Heart left ventricle (tissue), 16 donors: ENCODE measurements at places on chromosomes 1 and 21. TPM values are rescaled to one million over a fixed set of nuclear protein-coding genes. Genes with fewer than 3 reads are reported as not detected.

DNA sequence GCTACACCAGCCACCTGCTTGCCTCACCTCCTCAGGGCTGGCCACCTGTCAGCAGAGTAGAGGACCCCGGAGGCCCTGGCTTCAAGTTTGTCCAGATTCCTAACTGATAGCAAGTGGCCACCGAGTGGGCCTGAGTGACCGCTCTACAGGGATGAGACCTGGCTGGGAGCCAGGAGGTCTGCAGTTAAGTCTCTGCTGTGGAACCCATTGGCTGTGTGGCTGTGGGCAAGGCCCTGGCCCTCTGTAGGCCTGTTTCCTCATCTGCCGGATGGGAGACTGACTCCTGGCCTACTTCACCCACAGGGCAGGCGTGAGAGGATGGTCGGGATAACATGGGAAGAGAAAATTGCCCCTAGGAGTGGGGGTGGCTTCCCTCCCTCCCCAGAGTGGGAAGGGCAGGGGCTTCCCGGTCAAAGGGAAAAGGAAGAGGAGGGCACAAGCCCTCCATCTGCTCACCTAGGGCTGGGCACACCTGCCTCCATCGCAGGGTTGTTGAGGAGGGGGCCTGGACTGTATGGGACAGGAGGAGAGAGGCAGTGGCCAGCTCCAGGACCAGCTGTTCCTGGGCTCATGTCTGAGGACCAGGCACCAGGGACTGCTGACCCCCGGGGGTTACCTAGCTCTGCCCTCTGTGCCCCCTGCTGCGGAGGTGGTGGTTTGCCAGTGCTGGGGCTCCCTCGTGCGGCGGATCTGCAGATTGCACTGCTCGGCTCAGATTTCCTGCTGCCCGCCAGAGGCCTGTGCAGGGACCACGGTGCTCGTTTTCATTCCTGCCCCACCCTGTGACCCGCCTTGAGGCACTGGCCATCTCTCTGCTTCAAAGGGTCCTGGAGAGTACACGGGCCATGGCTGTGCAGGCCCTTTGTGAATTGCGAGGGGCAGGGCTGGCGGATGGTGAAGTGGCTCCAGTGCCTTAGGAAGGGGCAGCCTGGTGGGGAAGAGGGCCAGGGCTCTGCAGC, 9.1 kb upstream of the MTFR1L start:
- peak; percentile 62 for DNase-seq

The SLC35F3 gene
- 0.11 TPM for total RNA-seq

The MSH4 gene
- total RNA-seq: 0.57 TPM

- DNase-seq: no peak
These were observed 25.8 kb upstream of the GBP5 start for GRCh38 chr1:89298461-89298860.

The C1orf87 gene
- total RNA-seq: not detected

DNA sequence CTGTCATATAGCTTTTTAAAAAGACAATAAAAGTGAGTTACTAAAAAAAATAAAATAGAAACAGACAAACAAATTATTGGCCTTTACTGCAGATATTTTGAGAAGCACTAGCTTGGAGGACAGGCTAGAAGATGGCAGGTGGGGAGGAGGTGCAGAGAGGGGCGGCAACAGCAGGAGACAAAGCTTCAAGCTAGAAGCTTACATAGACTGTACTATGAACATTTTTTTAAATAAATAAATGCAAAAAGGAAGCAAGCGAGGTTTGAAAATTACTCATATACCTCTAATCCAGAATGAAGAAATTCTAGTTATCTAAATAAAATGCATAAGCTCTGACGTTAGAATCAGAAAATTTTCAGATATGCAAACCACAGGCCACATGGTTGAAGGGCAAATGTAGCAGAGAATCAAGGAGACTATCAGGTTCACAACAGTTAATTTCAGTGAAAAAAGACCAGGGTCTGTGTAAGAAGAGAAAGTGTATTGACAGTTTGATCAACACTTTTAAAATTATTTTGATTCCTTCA, 54.9 kb downstream of the NRIP1 start:
- no peak for DNase-seq

- no peak for DNase-seq
These were observed 58.4 kb downstream of the FHAD1 start for GRCh38 chr1:15305468-15305770.

DNA sequence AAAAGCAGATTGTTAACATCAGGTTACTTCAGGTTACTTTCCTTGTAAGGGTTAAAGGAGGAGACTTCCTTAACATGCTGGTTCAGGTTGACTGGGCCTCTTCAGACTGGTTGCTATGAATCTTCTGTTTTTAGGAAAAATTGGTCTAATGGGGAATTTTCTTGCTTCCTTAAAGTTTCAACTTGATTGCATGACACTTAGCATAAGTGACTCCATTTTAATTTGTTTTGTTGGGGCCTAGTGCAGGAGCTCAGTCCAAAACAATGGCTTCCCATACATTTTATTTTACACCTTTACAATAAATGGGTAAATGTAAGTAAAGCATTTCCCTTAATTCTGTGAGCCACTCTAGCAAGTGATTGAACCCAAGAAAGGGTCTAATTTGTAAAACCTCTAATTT, 53.8 kb downstream of the SLC16A1 start:
- DNase-seq: no peak

The RXRG gene
- 2.3 TPM for total RNA-seq

DNA sequence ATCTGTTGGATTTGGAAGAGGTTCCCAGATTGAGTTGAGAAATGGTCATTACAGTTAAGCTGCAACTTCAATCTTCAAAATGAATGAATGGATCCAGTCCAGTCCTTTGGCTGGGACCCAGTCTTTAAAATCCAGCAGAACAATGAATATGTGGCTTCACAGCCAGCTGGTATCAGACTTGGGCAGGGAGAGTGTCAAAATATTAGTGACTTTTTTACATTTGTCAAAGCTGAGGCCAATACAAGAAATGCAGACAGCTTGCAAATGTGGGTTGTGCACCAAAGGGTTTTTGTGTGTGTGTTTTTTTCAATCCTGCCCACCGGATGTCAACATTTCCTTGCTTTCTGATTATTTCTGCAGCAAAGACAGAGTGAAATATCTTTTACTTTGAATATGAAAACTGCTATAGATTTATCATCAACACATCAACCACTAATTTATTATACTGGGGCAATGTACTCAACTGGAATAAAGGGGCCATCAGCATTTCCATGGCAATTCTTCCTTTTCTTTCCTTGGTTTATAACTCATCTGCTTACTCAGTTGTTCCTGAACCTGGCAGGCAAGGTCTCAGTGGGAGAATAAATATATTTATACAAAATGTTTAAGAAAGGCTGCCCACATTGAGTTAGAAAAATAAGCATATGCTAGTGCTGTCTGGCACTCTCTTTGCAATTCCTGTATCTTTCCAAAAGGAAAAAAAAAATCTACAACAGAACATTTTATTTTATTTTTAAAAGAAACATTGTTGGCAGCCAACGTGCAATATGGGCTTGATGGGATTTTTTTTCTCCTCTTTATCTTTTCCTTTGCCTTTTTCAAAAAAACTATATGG, 491.6 kb upstream of the C1orf87 start:
- DNase-seq: no peak

DNA sequence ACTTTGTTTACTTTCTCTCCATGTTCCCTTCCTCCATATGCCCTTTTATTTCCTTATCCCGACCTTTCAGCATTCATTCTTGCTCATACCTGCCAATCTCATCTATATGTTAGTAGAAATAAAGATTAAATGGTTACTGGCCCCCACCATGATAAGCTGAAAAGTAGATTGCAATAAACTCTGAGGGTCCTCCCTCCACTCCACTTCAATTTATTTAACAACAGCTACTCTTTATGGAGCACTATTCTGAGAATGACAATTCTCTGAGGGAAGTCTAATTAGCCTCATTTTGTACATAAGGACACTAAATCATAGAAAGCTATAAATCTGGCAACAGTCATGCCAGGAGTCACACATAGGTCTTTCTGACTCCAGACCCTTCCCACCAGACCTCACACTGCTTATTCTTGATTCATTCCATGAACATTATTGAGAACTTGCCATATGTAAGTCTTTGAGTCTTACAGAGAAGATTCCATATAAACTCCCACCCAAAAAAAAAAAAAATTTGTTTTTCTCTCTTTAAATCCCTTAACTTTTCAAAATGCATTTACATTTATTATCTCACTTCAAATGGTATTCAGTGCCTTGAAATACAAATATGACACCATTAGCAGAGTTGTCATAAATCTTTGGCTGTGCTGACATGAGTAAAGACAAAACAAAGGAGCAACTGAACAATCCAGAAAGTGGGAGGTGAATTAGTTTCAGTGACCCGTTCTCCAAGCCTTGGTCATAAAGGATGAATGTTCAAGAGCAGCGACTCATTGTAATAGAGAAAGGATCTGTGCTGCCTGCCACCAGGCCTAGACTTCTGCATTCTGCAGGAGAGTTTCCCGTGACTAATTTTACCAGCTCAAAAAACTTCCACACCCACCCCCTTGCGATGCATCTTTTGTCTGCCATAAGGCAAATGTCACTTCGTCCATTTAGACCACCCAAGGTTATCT, 28.5 kb downstream of the PALMD start:
- DNase-seq: no peak

DNA sequence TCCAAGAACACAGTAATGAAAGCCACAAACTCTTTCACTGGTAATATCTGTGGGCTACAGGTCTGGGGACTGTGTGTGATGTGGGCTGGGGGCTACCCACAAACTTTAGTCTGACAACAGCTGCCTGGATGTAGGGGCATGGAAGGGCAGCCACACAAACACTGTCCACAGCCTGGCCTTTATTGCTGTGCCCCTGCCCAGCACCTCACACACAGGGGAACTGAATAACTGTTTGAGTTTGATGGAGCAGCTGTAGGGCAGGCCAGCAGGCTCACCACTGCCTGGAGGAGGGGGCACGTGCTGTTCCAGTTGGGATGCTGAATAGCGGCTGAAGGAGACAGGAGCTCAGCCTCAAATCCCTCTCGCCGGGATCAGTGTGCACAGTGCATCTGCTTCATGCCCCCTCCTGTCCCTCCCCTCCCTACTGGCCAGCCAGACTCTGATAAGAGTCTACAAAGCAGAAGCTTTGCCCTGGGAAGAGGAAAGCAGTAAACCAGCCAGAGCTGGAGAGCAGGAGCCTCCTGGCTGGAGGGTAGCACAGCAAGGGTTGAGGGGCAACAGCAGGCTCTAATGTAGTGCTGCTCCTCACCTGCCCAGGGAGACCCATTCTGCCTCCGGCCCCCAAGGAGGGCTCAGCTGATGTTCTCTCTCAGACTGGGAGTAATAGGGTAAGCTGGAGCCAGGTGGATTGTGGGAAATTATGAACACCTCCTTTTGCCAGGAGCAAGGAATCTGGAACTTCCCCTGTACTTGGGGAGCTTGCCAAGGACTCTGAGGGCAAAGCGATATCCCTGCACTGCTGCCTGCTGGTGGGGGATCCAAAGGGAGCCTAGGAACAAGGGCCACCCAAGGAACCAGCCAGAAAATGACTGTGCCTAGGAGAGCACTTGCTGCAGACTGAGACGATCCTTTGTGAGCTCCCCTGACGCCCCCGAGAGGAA, 70.2 kb upstream of the GOLT1A start:
- DNase-seq: peak; percentile 56

The PLA2G4A gene
- total RNA-seq: 2.2 TPM

DNA sequence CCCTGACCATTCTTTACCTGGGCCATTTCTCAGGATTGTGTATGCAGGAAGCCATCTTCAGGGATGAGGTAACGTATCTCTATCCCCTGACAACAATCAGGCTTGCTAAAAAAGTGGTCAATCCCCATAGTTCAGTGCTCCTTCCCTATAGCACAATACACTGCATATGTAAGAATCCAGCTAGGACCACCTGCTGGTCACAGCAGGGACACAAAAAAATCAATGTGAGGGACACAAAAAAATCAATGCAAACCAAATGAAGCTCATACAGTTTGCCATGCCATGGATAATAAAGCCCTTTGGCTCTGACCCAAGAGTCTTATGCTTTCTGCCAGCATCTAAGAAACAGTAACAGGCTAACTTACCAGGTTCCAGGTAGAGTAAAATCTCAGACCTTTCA, 16.3 kb downstream of the ACBD6 start:
- no peak for DNase-seq

The SPRR3 gene
- total RNA-seq: not detected

DNA sequence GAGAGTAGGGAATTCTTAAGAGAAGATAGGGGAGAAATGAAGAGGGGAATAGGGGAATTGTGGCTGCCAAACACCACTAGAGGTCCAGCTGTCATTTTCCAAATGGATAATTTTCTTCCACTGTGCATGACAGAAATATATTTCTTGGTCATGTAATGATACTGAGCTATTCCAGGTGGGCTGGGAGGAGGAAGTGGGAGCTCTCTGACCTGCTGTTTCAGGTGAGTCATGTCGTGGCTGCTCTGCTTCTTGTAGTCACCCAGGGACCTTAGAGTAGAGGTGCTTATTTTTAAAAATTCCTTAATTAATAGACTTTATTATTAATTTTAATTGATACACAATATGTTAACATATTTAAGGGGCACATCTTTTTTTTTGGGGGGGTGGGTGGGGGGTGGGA, 11.9 kb downstream of the PDE4B start:
- no peak for DNase-seq

GRCh38 chr1:164647211-164647610, 88.2 kb downstream of the PBX1 start:
- no peak for DNase-seq

The ELAPOR1 gene
- 0.23 TPM for total RNA-seq

The GALE gene
- 7.8 TPM for total RNA-seq

DNA sequence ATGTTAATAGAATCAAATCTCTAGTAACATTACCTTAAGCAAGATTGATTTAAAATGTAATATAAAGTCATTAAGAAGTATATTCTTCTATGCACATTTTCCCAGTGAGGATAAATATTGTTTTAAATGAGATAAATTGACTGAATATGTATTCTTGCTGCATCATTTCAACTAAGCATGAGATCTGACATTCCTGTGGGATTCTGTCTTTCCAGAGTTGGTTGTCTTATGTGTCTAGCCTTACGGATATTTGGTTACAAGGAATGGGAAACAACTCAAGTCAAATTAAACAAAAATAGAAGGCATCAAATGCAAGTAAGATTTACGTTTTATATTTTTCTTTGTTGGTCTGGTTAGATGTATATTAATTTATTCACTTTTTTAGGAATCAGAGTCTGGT, 287.5 kb downstream of the PTGER3 start:
- DNase-seq: no peak

The RORC gene
- total RNA-seq: 58.9 TPM

The FAM72B gene
- not detected for total RNA-seq

The CYYR1 gene
- total RNA-seq: 37.6 TPM

The DMBX1 gene
- total RNA-seq: not detected

GRCh38 chr1:173870252-173871075, 2.3 kb downstream of the ZBTB37 start:
- no peak for DNase-seq

- DNase-seq: no peak
These were observed 8.2 kb downstream of the RYR2 start for GRCh38 chr1:237050185-237050584.

GRCh38 chr1:93878501-93878888, 511 bp downstream of the DNTTIP2 start:
- no peak for DNase-seq

DNA sequence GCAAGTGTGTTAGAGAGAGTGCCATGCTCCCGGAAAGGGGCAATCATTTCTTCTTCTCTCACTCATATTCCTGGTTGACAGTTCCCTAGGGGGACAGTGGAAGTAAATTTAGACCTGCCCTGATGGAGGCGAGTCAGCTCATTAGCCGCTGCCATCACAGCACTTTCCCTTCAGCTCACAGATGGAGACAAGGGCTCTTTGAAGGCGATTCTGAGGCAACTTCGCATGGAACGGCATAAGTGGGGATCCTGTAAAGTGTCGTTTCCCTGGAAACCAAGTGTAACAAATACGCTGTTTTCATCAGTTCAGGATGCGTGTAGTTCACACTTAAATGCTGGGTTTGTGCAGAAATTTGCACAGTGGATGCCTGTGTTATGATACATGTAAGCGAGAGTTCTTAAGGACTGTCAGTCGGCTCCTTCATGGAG, 114.5 kb upstream of the TMPRSS15 start:
- DNase-seq: no peak
